Activated T-helper 1 cell treated with anti-CD3 and anti-CD28 coated beads, Interleukin-12 subunit alpha, Interleukin-12 subunit beta, Interleukin-2, Interleukin-4 antibody, amounts not matched to agents 30 ng/mL and 10 ng/mL and 1 ng/mL, durations not matched to agents 14 hours and 24 hours and 36 hours (primary cell): ENCODE measurements at places on chromosomes 1 and 21. TPM values are rescaled to one million over a fixed set of nuclear protein-coding genes. Genes with fewer than 3 reads are reported as not detected.

DNA sequence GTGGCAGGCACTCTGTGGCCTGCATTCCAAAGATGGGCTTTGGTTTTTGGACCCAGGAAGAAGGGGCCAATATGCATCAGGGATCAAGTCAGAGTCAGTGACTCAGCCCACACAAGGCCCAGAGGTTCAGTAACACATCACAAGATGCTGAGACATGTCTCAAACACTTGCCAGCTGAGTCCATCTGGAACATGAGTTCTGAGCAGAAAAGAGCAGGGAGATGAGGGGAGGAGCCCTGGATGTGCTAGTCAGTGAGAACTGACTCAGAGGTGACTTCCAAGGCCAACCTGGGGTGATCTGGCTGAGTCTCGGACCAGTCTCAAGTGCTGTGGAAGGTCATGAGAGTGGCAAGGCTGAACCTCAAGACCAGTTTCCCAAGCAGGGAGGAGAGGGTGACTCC lies 150.1 kb downstream of the CDC7 start:
- peaks cover 5% of the 10 kb centered on the region for H3K36me3 ChIP-seq
- no peaks in the 10 kb centered on the region for H3K27me3 ChIP-seq
- DNase-seq, result no peak
- H3K4me3 ChIP-seq, result no peak overlapping the region
- H3K27ac ChIP-seq, result no peak overlapping the region

DNA sequence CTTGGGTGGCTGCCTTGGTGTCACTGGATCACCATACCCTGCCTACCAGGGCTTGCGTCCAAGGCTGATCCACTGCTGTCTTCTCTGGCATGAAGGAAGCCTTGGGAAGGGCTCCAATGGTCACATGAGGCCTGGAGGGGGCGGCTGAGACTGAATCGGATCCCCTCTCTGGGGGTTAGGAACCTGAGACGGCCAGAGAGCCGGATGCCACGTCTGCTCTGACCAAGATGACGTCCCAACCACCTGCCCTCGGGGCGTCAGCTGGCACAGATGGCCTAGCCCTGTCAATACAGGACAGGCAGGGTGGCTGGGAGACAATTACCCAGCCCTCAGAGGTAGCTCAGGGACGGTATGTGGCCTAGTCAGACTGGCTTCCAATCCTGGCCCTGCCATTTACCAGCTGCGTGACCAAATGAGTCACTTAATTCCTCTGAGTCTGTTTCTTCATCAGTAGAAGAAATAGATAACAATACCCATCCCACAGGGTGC lies 5.4 kb downstream of the TRIM62 start:
- no peak overlapping the region for H3K4me3 ChIP-seq
- H3K27me3 ChIP-seq, result no peaks in the 10 kb centered on the region
- no peak overlapping the region for H3K27ac ChIP-seq

DNA sequence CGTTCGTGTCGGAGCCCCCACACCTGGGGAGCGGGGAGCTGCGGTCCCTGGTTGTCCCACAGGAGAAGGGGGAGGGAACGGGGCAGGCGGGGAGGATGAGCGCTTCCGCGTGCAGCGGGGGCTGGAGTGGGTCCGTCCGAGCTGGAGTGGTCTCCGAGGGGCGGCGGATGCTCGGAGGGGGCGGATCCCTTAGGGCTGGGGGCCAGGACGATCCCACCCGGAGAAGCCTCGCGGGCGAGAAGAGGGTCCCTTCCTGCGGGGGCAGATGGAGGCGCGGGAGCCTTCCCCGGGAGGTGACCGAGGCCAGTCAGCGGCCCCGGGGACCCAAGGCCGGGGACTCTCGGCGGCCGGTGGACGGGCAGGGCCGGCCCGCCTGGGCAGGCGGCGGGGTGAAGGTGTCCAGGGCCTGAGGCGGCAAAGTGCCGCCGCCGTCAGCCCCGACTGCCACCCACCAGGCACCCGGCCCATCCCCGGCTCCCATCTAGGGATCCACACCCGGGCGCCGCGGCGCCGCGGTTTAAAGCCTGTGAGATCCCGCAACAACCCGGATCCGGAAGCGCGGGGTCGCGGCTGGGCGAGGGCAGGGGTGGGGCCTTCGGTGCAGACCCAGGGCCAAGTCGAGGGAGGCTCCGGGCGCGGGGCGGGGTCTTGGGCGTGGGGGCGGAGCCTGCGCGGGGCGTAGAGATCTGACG lies 5.3 kb upstream of the CCDC27 start:
- peak; percentile 86 for DNase-seq
- H3K27ac ChIP-seq, result no peak overlapping the region
- peak overlapping the region; percentile 84 for H3K4me3 ChIP-seq
- peaks cover 2% of the 10 kb centered on the region for H3K27me3 ChIP-seq

DNA sequence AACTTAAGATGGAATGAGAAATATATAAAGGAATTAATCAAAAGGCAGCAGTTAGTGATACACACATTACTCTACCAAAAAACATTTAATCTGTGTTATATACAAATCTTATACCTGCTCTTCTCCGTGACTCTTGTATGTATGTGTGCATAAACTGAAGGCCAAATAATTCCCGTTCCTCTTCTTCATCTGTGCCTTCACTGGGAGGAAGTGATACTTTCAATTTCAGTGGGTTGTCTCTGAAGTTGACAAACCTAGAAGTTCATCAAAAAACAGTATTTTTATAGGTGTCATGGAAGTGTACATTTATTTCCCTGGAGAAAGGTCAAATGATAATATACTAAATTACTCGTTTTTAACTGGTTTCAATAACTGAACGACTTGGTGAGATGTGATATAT lies 19.3 kb downstream of the TRMT13 start:
- H3K36me3 ChIP-seq, result peaks cover 16% of the 10 kb centered on the region
- H3K27me3 ChIP-seq, result peaks cover 5% of the 10 kb centered on the region
- no peak overlapping the region for H3K27ac ChIP-seq
- H3K4me3 ChIP-seq, result no peak overlapping the region
- H3K4me1 ChIP-seq, result peaks cover 8% of the 10 kb centered on the region

- H3K4me1 ChIP-seq, result no peaks in the 10 kb centered on the region
- no peak overlapping the region for H3K27ac ChIP-seq
Observed at GRCh38 chr1:240965581-240966091, 353.7 kb upstream of the GREM2 start.

GRCh38 chr1:33305016-33305415 lies 15.9 kb downstream of the A3GALT2 start:
- no peak overlapping the region for H3K4me3 ChIP-seq
- DNase-seq, result no peak
- peaks cover 8% of the 10 kb centered on the region for H3K36me3 ChIP-seq
- H3K4me1 ChIP-seq, result peaks cover 30% of the 10 kb centered on the region
- H3K27ac ChIP-seq, result no peak overlapping the region

GRCh38 chr1:67053785-67054772 lies at the start of gene SLC35D1:
Gene SLC35D1, minus strand, starts transcription at chr1:67054148. Its CDS starts 135 bp downstream, at chr1:67054013.
- peak within 1 kb of the TSS; percentile 93 for H3K4me3 ChIP-seq
- DNase-seq, result peak; percentile 75
- H3K4me1 ChIP-seq, result peaks cover 49% of the 10 kb centered on the region
- H3K36me3 ChIP-seq, result peaks cover 29% of the 10 kb centered on the region

- no peak for DNase-seq
- no peak overlapping the region for H3K27ac ChIP-seq
- no peak overlapping the region for H3K4me3 ChIP-seq
- H3K27me3 ChIP-seq, result peaks cover 12% of the 10 kb centered on the region
- no peaks in the 10 kb centered on the region for H3K36me3 ChIP-seq
- peaks cover 4% of the 10 kb centered on the region for H3K4me1 ChIP-seq
Observed at GRCh38 chr1:65084066-65084465, 63.9 kb upstream of the AK4 start.

DNA sequence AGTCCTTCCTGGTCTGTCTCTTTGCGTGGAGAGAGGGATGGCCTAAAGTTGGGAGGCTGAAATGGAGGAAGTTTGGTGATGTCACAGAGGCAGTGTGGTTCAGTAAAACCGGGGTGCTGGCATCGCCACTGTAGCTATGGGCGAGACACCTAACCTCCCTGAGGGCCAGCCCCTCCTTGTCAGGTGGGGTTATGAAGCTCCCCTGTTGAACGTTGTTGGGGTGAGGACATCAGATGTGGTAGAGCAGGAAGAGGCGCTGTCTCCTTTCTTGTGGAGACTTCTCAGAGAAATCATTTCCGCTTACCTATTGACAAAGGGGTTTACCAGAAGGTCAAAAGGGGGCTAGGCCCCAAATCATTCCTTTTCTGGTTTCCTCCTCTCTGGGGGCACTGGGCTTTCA lies 294.7 kb downstream of the SIPA1L2 start:
- H3K4me3 ChIP-seq, result no peak overlapping the region
- no peak overlapping the region for H3K27ac ChIP-seq
- peaks cover 9% of the 10 kb centered on the region for H3K4me1 ChIP-seq
- peak; percentile 1 for DNase-seq

DNA sequence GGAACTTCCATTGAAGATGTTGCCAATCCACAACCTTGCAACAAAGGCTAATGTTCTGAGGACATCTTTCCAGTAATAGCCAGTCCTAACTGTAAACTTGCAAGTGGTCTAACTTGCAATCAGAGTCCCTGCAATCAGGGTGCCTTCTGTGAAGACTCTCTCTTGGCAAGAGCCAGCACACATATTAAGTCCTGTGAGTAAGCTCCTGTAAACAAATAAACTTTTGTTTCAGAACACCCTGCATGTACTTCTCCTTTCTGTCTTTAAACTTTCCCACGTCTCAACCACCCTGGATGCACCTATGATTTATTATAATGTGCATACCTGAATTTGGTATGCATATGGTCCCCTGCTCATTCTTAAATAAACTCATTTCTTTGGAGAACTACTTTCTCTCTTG lies 9.1 kb downstream of the GBP7 start:
- no peak overlapping the region for H3K4me3 ChIP-seq

DNA sequence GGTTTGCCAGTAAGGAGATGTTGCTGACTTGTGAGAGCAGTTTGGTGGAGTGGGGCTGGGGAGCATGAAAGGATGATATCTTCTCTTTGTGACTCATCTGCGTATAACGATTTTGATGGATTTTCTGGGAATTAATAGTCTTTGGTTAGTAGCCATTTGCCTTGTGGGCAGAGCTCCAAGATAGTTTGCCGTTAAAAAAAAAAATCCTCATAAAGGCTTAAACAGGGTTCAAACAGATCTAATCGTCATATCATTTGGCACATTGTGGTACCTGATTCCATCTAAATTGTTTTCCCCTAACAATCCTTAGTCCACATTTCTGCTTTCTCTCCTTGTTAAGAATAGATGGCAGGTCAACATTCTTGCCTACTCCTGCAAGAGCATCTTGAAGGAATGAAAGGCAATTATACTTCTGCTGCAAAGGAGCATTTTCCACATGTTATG lies 168.0 kb downstream of the PPP1R12B start:
- no peak for DNase-seq
- H3K4me3 ChIP-seq, result no peak overlapping the region
- H3K27me3 ChIP-seq, result no peaks in the 10 kb centered on the region
- H3K27ac ChIP-seq, result no peak overlapping the region
- peaks cover 21% of the 10 kb centered on the region for H3K4me1 ChIP-seq

- peak overlapping the region; percentile 70 for H3K27ac ChIP-seq
- peaks cover 50% of the 10 kb centered on the region for H3K4me1 ChIP-seq
- H3K27me3 ChIP-seq, result peaks cover 2% of the 10 kb centered on the region
- peak overlapping the region; percentile 49 for H3K4me3 ChIP-seq
- peaks cover 3% of the 10 kb centered on the region for H3K36me3 ChIP-seq
Observed at GRCh38 chr21:45821998-45822397, 159.6 kb upstream of the COL6A1 start.

DNA sequence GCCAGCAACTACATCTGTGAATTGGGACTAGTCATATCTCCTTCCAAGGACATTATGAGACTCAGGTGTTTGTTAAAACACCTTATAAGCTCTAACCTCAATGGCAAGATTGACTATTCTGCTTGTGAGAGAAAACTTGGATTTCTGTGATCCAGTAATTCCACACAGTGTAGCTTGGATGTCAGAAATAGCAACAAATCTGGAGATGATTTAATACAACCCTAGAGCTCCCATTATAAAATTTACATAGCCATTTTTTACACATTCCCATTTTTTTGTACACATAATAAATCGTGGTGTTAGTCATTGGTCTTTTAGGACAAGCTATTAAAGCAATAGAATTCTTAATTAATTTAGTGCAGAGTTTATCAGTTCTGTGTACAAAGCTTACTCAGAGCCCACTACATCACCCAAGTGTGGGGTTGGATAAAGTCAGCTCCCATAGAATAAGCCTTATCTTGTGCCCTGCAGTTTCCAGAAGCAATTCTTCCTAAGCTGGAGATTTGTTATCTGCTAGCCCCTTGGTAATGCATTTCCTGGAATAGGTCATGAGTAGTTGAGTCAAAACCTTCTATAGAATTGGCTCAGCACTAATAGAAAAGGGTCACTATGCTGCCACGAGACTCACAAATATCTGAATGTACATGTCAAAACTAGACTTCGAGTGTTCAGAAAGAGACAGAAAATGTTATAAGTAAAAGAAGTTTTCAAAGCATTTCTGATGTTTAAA lies 434.0 kb upstream of the RUNX1 start:
- H3K4me3 ChIP-seq, result no peak overlapping the region
- DNase-seq, result no peak
- H3K4me1 ChIP-seq, result peaks cover 11% of the 10 kb centered on the region

GRCh38 chr21:36692114-36692834 lies 6.6 kb upstream of the SIM2 start:
- DNase-seq, result no peak
- H3K36me3 ChIP-seq, result no peaks in the 10 kb centered on the region
- peaks cover 5% of the 10 kb centered on the region for H3K4me1 ChIP-seq
- no peak overlapping the region for H3K4me3 ChIP-seq
- peaks cover 75% of the 10 kb centered on the region for H3K27me3 ChIP-seq

- H3K27me3 ChIP-seq, result no peaks in the 10 kb centered on the region
- H3K27ac ChIP-seq, result no peak overlapping the region
- no peak for DNase-seq
- no peaks in the 10 kb centered on the region for H3K4me1 ChIP-seq
- no peak overlapping the region for H3K4me3 ChIP-seq
- H3K36me3 ChIP-seq, result no peaks in the 10 kb centered on the region
Observed at GRCh38 chr1:196418772-196419171, 189.5 kb downstream of the KCNT2 start.

GRCh38 chr21:42302076-42302650 lies 13.0 kb downstream of the TFF3 start:
- DNase-seq, result no peak
- H3K4me1 ChIP-seq, result peaks cover 15% of the 10 kb centered on the region
- no peak overlapping the region for H3K27ac ChIP-seq
- peaks cover under 1% of the 10 kb centered on the region for H3K36me3 ChIP-seq
- H3K27me3 ChIP-seq, result peaks cover 7% of the 10 kb centered on the region
- H3K4me3 ChIP-seq, result no peak overlapping the region

- DNase-seq, result no peak
- no peaks in the 10 kb centered on the region for H3K36me3 ChIP-seq
- peaks cover 17% of the 10 kb centered on the region for H3K27me3 ChIP-seq
Observed at GRCh38 chr1:17112496-17113236, 6.6 kb downstream of the PADI2 start.

- no peak overlapping the region for H3K4me3 ChIP-seq
- no peak for DNase-seq
- no peaks in the 10 kb centered on the region for H3K27me3 ChIP-seq
- H3K27ac ChIP-seq, result no peak overlapping the region
Observed at GRCh38 chr21:39651206-39651605, 38.5 kb downstream of the B3GALT5 start.

The HSD11B1 gene
- total RNA-seq, result 15.9 and 17.9 TPM in 2 replicates

The CR1 gene
- not detected in 2 replicates for total RNA-seq

The NCF2 gene
- total RNA-seq, result 4.8 and 5.9 TPM in 2 replicates

The ZNF683 gene
- total RNA-seq, result not detected in 2 replicates

The IGSF3 gene
- total RNA-seq, result 1.7 TPM in 2 replicates

The GNG4 gene
- 103 and 109 TPM in 2 replicates for total RNA-seq

The SYT11 gene
- 25.7 and 26.8 TPM in 2 replicates for total RNA-seq

The PCSK9 gene
- total RNA-seq, result not detected in 2 replicates

The BECN2 gene
- total RNA-seq, result not detected in 2 replicates

The GLMN gene
- total RNA-seq, result 29.2 and 29.7 TPM in 2 replicates

The SYCP1 gene
- total RNA-seq, result not detected in 2 replicates

The CLCA2 gene
- total RNA-seq, result not detected in 2 replicates

The CLCNKB gene
- not detected in 2 replicates for total RNA-seq

The LCE1A gene
- total RNA-seq, result not detected in 2 replicates
